ENCODE measurements at places on chromosomes 7 and 10.

GRCh38 chr7:102425639-102426267 is 7.6 kb upstream of the ORAI2 start:
- no peak for DNase-seq

DNA sequence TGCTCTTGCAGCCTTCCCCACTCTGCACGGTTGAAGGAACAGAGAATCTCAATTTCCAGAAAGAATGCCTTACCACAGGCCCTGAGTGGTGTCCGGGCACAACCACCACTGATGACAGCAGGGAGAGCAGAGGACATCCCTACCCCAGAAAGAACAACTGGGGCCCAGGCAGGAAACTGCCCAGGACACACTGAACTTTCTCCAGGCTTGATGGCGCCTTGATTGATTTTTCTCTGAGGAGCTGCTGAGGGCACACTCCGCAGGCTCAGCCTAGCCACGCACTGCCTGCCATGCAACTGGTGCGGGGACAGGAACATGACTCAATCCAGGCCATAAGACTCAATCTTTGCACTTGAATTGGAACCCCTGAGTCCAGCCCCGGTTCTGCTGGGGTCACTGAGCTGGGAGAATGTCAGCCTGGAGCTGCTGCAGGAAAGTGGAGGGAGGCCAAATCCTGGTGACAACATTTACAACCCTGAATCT is 5.9 kb downstream of the AKR1B1 start:
- no peak for DNase-seq

DNA sequence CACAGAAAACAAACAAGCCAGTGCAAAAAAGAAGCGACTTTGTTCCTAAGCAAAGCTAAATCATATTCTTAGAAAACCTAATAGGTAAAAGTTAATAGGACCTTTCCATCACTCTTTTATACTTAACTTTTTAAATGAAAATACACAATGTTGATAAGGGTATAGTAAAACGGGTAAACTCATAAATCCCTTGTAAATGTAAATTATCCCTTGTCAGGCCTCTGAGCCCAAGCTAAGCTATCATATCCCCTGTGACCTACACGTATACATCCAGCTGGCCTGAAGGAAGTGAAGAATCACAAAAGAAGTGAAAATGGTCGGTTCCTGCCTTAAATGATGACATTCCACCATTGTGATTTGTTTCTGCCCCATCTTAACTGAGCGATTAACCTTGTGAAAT is 76.4 kb downstream of the GSAP start:
- no peak for DNase-seq

GRCh38 chr7:128681794-128682537 is 9.9 kb downstream of the GARIN1A start:
- no peak for DNase-seq
